Glomerular endothelial cell (primary cell): ENCODE measurements at places on chromosomes 4 and X. TPM values are rescaled to one million over a fixed set of nuclear protein-coding genes. Genes with fewer than 3 reads are reported as not detected.

Gene BGN
- 5.9 and 166 TPM in 2 replicates for total RNA-seq

Gene WWC2
- 24.1 and 32.0 TPM in 2 replicates for total RNA-seq

Gene GRID2
- not detected in 2 replicates for total RNA-seq

Gene IL2
- total RNA-seq, result not detected in 2 replicates
